Endothelial cell of umbilical vein (primary cell): ENCODE measurements at places on chromosomes 2 and 18. TPM values are rescaled to one million over a fixed set of nuclear protein-coding genes. Genes with fewer than 3 reads are reported as not detected.

DNA sequence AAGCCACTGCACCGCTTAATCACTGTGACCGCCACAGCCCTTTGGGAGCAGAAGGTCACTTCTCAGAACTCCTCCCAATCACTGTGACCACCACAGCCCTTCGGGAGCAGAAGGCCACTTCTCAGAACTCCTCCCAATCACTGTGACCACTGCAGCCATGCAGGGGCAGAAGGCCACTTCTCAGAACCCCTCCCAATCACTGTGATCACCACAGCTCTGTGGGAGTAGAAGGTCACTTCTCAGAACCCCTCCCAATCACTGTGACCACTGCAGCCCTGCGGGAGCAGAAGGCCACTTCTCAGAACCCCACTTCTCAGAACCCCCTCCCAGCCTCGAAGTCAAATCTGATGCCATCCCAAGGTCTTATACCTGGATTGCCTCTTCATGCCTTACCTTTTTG is 56.8 kb upstream of the DAPL1 start:
- no peak for DNase-seq

DNA sequence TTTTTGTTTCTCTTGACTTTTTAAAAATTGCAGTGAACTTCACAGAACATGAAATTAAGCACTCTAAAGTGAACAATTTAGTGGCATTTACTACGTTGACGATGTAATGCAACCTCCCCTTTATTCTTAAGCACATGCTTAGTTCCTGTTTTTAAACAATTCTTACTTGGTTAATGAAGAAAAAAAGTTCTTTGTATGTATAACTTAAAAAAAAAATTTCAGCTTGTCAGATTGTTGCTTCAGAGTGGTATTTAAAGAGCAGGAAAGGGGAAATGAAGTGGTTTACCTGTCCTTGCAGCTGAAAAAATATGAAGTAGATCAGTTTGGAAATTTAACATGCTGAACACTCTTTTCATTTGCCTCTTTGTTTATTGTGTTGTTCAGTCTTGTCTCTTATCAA is 95.7 kb upstream of the RASGRP3 start:
- peak; percentile 65 for DNase-seq

GRCh38 chr2:74080346-74080745 is 67.4 kb downstream of the BOLA3 start:
- DNase-seq = no peak

DNA sequence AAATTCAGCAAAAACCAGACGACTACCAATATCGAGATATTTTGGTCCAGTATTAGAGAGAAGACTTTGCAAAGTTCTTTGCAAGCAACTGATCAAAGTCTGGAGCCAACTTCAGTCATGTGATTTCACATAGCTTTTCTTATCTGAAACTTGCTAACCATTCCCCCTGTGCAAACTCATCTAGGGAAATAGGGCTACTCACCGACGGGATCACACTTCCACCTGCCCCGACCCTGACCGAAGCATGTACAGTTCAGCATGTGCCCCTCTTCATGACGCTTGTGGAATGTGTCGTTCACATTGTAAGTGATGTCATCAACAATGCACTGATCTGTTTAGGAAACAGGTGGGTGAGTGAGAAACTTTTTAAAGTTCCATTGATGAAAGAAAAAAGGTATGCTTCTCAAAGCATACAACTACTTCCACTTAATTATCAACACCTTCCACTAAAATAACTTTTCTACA is 15.4 kb downstream of the FN1 start:
- peak; percentile 44 for DNase-seq

DNA sequence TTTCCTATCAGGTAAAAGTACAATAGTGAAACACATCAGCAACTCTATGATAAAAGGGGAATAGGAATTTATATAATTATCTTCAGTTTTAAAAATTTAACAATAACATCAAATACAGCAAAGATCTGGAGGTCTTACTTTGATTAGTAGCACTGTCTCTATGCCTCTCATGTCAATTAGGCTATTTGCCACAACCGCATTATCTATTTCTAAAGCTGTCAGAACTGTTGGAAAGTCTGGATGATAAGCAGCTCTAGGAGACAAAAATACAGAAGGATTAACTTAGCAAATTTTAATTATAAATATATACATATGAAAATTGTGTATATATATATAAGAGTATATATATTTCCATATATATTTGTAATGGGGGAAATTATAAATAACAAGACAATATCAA is 45.1 kb downstream of the SMC6 start:
- DNase-seq = no peak

SLC9A4 gene
- 0.07 TPM in 1 of 2 replicates, not detected in the other for total RNA-seq
